ENCODE measurements at places on chromosomes 2 and 18.

GRCh38 chr2:190943706-190944105 lies 63.1 kb downstream of the GLS start:
- no peak for DNase-seq

DNA sequence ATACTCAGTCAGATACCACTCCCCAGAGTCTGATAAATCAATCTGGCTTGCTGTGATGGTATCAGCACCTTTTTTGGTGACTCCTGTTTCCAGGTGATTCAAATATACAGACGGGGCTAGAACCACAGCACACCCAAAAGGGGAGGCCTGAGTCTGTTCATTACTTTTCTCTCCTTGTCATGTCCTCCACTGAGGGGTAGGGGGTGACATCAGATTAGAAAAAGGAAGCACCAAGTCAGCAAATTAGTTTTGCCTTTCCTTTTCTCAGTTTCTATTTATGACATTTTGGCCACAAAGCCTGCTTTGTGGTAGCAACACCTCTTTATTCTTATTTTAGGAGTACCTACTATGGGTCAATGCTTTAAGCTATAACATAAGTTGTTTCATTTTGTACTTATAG lies 127.4 kb downstream of the CCDC102B start:
- no peak for DNase-seq

DNA sequence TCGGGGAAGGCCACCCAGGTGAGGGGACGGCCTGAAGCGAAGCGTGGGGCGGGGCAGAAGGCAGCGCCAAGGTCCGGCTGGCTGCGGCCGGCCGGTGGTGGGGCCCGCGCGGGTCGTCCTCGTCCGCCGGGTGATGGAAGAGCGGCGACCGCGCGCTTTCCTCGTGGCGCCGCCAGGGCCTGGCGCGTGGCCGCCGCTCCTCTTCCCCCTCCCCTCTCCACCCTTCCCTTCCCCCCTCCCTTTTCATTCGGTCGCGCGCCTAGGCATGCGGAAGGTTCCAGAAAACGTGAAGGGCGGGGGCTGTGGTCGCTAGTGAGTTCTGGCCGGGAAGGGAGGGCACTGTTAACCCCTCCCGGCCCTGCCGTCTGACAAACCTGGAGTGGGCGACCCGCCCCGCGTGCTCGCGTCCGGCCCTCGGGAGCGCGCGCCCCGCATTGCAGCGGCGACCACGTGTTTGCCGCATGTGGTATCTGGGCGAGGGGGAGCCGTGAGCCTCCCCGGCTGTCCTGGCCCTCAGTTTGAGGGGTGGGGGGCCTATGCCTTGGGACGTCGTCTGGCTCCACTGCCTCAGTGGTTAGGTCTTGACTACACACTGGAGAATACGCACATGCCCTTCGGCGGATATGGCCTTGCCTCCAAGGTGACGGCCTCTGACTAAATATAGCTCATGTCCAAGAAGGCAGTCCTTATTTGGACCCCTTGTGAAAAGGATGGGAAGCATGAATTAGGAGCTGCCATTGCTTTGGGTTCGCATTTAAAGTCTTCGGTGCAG lies 579 bp downstream of the MAT2A start:
- DNase-seq = peak; percentile 38

DNA sequence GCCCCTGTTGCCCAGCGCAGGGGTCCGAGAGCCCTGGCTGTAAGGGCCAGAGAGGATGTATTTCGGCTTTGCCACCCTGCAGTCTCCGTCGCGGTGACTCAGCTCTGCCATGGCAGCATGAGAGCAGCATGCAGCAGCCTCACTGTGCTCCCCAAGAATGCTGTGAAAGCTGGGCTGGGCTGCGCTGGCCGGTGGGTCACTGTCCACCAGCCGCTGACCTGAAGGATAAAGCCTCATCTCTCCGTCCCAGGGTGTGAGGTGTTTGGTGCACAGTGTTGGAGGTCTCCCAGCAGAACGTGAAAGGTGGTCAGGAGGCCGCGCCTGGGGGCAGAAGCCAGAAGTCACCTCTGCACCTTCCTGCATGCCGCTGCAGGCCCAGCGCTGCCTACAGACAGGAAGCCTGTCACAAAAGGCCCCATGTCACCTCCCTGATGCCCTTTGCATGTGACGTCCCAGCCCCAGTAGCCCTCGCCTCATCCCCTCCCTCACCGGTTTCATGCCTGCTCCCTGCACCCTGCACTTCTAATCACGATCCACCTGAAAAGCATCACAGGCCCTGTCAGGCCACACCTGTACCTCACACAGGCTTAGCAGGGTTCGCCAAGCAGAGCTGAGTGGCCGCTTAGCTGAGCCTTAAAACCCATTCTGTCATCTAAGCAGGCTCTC lies 342.1 kb downstream of the EIPR1 start:
- no peak for DNase-seq

DNA sequence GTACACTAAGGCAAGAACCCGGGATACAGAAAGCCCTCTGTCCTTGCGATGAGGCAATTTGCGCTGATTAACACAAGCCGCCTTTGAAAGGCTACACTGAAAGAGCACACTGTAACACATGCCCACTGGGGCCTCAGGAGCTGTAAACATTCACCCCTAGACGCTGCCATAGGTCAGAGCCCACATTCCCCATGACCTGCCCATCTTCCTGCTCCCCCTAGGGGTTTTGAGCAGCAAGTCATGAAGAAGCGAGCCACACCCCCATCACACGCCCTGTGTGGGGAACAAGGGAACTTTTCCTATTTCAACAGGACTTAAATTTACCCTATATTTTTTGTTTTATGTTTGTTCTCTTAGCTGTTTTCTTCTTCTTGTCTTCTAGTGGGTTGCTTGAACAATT lies 47.8 kb upstream of the SLC4A10 start:
- DNase-seq = no peak

- no peak for DNase-seq
These were observed 53.9 kb downstream of the LIMS1 start for GRCh38 chr2:108588070-108588668.
